ENCODE measurements at places on chromosomes 5 and 9. TPM values are rescaled to one million over a fixed set of nuclear protein-coding genes. Genes with fewer than 3 reads are reported as not detected.

GRCh38 chr5:90873033-90873517, 314.5 kb downstream of the ADGRV1 start:
- H3K4me3 ChIP-seq: no peak overlapping the region
- H3K27ac ChIP-seq: no peak overlapping the region
- H3K27me3 ChIP-seq: no peaks in the 10 kb centered on the region

DNA sequence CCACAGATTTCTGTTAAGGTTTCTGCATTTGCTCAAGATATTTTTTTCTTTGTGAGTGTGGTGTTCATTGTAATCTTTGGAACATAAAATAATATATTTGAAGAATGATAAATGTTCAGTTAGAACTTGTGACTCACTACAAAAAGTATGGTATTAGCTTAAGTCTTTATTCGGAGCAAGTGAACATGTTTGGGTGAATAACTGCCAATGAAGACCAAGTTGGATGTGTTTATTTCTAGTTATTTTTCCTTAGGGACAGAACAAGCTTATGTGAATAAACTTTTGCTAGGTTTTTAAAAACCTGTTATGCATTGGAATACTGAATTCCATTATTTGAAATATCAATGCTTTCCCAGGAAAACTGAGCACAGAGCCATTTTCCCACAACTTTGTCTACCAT, 418.6 kb downstream of the SLCO4C1 start:
- no peaks in the 10 kb centered on the region for H3K4me1 ChIP-seq
- no peak overlapping the region for H3K4me3 ChIP-seq
- H3K27me3 ChIP-seq: no peaks in the 10 kb centered on the region
- no peak for DNase-seq
- H3K36me3 ChIP-seq: no peaks in the 10 kb centered on the region

DNA sequence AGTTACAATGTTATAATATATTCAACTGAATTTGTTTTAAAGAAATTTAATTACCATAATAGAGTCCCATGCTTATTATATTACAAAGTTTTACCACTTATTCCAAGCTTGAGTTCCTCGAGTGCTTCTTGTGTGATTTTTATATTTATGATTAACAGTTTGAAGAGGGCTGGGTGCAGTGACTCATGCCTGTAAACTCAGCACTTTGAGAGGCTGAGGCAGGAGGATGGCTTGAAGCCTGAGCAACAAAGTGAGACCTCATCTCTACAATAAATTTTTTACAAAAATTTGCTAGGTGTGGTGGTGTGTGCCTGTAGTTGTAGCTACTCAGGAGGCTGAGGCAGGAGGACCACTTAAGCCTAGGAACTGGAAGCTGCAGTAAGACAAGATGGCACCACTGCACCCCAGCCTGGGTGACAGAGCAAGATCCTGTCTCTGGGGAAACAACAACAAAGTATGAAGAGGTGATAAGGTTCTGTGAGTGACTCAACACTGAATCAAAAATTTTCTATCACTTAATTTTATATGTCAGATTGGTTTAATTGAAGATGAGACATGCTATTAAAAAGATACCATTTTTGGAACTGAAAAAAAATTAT, 9.2 kb downstream of the POC5 start:
- H3K36me3 ChIP-seq: peaks cover 5% of the 10 kb centered on the region
- H3K27ac ChIP-seq: no peak overlapping the region
- no peak overlapping the region for H3K4me3 ChIP-seq

DNA sequence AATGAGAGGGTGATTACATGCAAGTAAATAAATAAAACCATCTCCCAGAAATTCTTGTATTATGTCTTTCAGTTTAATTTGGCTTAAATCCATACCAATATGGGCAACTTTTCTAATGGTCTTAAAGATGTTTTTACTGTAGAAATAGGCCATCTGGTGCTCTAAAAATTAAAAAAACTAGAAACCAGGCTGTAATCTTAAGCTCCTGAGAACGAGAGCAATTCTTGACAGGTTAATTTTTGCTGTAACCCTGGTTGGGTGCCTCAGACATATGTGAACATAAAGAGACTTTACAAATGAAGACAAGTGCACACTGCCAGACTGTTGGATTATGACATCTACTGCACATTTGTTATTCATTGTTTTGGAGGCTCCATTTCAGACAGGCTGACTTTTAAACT, 246.8 kb upstream of the DAB2 start:
- H3K27me3 ChIP-seq: no peaks in the 10 kb centered on the region
- no peak for DNase-seq
- H3K36me3 ChIP-seq: no peaks in the 10 kb centered on the region
- H3K4me1 ChIP-seq: no peaks in the 10 kb centered on the region
- no peak overlapping the region for H3K27ac ChIP-seq

DNA sequence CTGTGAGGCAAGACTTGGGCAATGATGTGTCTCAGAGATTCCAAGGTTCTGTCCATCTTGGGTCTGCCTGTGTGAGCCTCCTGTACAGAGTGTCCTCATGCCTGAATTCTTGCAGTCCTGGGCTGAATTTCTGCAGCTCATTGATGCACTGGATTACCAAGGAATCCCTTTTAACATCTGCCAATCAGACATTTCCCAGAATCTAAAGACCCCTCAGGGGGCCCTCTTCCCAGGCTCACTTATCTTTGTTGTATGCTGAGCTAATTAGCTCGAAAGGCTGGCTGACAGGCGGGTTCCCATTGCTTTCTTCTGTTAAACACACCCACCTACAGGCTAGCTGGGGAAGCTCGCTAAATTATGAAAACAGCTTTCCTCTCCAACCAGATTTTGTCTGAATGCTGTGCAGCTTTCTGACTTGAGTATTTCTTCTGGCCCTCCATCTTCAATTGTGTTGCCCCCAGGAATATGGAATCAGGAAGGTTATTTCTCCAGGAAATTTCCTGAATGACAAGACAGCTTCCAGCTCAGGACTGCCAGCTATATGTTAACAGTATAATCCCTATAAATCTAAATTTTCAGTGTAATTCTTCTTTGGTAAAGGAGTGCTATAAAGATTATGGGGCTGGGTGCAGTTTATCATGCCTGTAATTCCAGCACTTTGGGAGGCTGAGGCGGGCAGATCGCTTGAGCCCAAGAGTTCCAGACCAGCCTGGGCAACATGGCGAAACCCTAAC, at the start of gene LIX1:
TSS of gene LIX1 (minus strand) at position 91 of the 734 bp plus-strand sequence. CDS start at position 56, 35 bp downstream.
- no peaks in the 10 kb centered on the region for H3K4me1 ChIP-seq
- no peak within 1 kb of the TSS for H3K27ac ChIP-seq
- no peak for DNase-seq

GRCh38 chr9:96121136-96121535, 180.8 kb downstream of the HSD17B3 start:
- no peaks in the 10 kb centered on the region for H3K27me3 ChIP-seq
- no peak for DNase-seq
- no peak overlapping the region for H3K4me3 ChIP-seq
- H3K4me1 ChIP-seq: no peaks in the 10 kb centered on the region
- no peaks in the 10 kb centered on the region for H3K36me3 ChIP-seq

DNA sequence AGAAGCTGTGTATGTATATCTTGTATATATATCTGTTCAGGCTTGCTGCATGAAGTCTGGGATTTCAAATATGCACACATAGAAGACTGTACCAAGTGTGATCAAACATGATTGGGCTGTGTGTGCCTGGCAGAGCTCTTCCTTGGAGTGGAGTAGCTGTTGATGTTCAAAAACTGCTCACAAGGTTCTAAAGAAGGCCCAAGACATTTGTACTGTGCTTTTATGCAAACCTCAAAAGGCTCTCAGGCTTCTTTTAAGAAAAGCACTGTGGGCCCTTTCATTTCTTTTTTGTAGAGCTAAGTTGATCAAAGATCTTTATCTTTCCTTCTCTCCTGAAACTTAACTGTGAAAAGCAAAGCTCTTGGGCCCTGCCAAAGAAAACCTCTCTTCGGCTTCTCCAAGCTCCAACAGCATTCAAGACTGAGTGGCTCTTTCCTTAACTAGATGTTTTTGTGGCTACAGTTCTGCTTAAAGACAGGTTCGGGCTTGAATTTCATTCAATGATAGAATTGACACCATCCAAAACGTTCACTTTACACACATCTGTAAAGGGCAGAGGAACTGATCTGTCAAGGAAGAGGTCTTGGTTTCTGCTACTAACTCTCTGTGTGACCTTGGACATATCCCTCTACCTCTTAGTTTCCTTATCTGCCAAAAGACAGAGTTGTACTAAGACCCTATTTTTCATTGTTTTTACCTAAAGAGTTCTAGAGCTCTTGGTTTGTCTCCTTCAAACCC, 105.8 kb upstream of the IL6ST start:
- no peaks in the 10 kb centered on the region for H3K4me1 ChIP-seq
- no peak overlapping the region for H3K4me3 ChIP-seq
- no peak for DNase-seq
- H3K27ac ChIP-seq: no peak overlapping the region
- no peaks in the 10 kb centered on the region for H3K27me3 ChIP-seq

- no peak overlapping the region for H3K4me3 ChIP-seq
- no peaks in the 10 kb centered on the region for H3K4me1 ChIP-seq
- H3K27ac ChIP-seq: no peak overlapping the region
- H3K27me3 ChIP-seq: no peaks in the 10 kb centered on the region
- no peaks in the 10 kb centered on the region for H3K36me3 ChIP-seq
These were observed 84.9 kb upstream of the ANKRD55 start for GRCh38 chr5:56317923-56318561.

DNA sequence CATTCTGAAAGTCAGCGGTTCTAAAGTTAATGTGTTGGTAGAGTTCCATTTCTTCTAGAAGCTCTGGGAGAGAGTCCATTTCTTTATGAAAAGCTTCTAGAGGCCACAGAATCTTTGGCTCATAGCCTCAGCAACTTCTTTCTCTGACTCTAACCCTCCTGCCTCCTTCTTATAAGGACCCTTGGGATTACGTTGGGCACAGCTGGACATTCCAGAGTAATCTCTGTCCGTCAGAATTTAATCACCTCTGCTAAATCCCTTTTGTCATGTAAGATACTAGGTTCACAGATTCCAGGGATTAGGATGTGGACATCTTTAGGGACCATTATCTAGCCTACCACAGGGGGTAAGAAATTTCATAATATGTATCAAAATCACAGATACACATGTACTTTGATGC, 22.6 kb upstream of the ANKDD1B start:
- no peak overlapping the region for H3K4me3 ChIP-seq
- H3K4me1 ChIP-seq: no peaks in the 10 kb centered on the region
- peaks cover 70% of the 10 kb centered on the region for H3K36me3 ChIP-seq
- H3K27me3 ChIP-seq: no peaks in the 10 kb centered on the region

- H3K27me3 ChIP-seq: no peaks in the 10 kb centered on the region
- H3K27ac ChIP-seq: no peak overlapping the region
- H3K36me3 ChIP-seq: peaks cover 7% of the 10 kb centered on the region
- DNase-seq: no peak
- no peak overlapping the region for H3K4me3 ChIP-seq
These were observed 66.0 kb downstream of the GNAQ start for GRCh38 chr9:77965445-77966123.

- no peaks in the 10 kb centered on the region for H3K36me3 ChIP-seq
- H3K27me3 ChIP-seq: no peaks in the 10 kb centered on the region
- no peak overlapping the region for H3K4me3 ChIP-seq
- H3K27ac ChIP-seq: no peak overlapping the region
- no peak for DNase-seq
These were observed 507.7 kb upstream of the PTGER4 start for GRCh38 chr5:40171971-40172370.

- no peaks in the 10 kb centered on the region for H3K36me3 ChIP-seq
- no peaks in the 10 kb centered on the region for H3K4me1 ChIP-seq
- DNase-seq: no peak
- no peak overlapping the region for H3K4me3 ChIP-seq
- H3K27me3 ChIP-seq: no peaks in the 10 kb centered on the region
These were observed 68.1 kb downstream of the INVS start for GRCh38 chr9:100167176-100167575.

GRCh38 chr5:167840527-167841130, 450.8 kb upstream of the WWC1 start:
- H3K4me1 ChIP-seq: no peaks in the 10 kb centered on the region
- H3K27ac ChIP-seq: no peak overlapping the region
- DNase-seq: no peak
- H3K27me3 ChIP-seq: no peaks in the 10 kb centered on the region
- no peaks in the 10 kb centered on the region for H3K36me3 ChIP-seq

- no peaks in the 10 kb centered on the region for H3K27me3 ChIP-seq
- DNase-seq: no peak
- no peaks in the 10 kb centered on the region for H3K4me1 ChIP-seq
These were observed 26.2 kb downstream of the TYRP1 start for GRCh38 chr9:12719431-12719830.

GRCh38 chr9:122392714-122393113, 21.9 kb downstream of the PTGS1 start:
- H3K4me1 ChIP-seq: no peaks in the 10 kb centered on the region
- no peak overlapping the region for H3K4me3 ChIP-seq
- no peaks in the 10 kb centered on the region for H3K27me3 ChIP-seq
- no peak for DNase-seq
- no peaks in the 10 kb centered on the region for H3K36me3 ChIP-seq
- no peak overlapping the region for H3K27ac ChIP-seq

DNA sequence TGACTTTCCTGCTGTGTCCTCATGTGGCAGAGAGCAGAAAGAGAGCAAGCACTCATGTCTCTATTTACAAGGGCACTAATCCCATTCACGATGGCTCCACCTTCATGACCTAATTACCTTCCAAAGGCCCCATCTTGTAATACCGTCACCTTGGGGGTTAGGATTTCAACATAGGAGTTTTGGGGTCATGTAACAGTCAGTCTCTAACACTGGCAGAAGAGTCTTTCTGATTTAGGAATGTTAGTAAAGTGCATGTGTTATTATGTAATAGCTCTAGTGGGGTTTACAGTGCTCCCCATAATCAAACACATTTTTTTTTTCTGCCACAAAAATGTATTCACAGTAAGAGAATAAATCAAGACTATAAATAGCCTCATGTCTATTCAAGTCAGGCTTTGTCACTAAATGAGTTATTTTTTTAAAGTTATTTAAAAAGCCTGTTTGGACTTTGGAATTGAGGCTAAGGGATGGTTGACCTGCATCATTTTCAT, 19.1 kb downstream of the GALNT10 start:
- H3K4me3 ChIP-seq: no peak overlapping the region
- no peaks in the 10 kb centered on the region for H3K4me1 ChIP-seq
- H3K27ac ChIP-seq: no peak overlapping the region
- no peak for DNase-seq
- H3K36me3 ChIP-seq: no peaks in the 10 kb centered on the region

Gene ACSL6
- 3.2 TPM for total RNA-seq

Gene HK3
- 2.5 TPM for total RNA-seq

Gene CDHR2
- total RNA-seq: 0.67 TPM

Gene APBA1
- total RNA-seq: 5.5 TPM

Gene PCDHB12
- 0.92 TPM for total RNA-seq

Gene MYO10
- 5.6 TPM for total RNA-seq

Gene STK32A
- total RNA-seq: 0.28 TPM

Gene ZBTB6
- 7.4 TPM for total RNA-seq

Gene STPG3
- not detected for total RNA-seq

Gene GLRA1
- not detected for total RNA-seq

Gene BHMT2
- total RNA-seq: 3.3 TPM

Gene ALDH1A1
- 5.3 TPM for total RNA-seq

Gene ARHGEF37
- 17.3 TPM for total RNA-seq

Gene BAAT
- total RNA-seq: not detected

Gene CNTNAP3
- total RNA-seq: 12.4 TPM

Gene CFAP157
- total RNA-seq: not detected

Gene MLANA
- total RNA-seq: not detected

Gene PCDHGA12
- total RNA-seq: 6.5 TPM

Gene TSPAN17
- total RNA-seq: 30.4 TPM
